Hematopoietic multipotent progenitor cell treated with erythropoietin and hydrocortisone succinate and interleukin-3 and kit ligand, for 17 days (in vitro differentiated cells): ENCODE measurements at places on chromosomes 7 and 10.

DNA sequence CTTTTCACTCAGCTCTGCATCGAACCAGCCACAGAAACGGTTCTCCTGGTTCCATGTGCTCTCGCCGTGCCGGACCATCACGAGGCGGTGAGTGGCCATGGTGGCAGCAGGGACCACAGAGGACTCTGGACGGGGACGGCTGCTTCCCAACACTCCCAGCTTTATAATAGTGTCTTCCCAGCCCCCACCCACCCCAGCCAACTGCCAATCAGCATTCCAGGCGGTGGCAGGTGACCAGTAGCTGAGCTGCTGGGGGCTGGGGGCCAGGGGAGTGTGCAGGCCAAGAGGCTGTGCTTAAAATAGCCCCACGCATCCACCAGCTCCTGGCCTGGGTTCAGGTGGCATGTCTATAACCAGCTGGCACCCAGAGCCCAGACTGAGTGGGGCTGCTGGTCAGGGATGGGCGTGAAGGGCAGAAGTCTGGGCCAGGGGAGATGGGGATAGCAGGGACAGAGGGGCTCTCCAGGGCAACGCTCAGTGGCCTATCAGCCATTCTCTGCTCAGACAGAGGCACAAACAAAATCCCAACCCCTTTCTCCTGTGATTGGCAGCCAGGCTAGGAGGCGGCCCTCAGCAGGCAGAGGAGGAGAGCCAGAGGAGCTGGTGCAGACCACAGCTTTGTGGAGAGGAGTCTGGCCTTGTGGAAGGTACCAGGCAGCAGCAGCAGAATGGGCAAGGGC lies at the start of gene PGAM2:
Gene PGAM2 (minus strand): TSS at position 137 of the 680 bp plus-strand sequence. CDS start 38 bp downstream, at position 99.
- no peak for DNase-seq

- DNase-seq = no peak
These were observed 35.2 kb upstream of the HSPB1 start for GRCh38 chr7:76267107-76267893.

- no peak for DNase-seq
These were observed 141.2 kb upstream of the ZNF716 start for GRCh38 chr7:57308631-57309408.

GRCh38 chr10:7956508-7956907 lies 98.0 kb upstream of the GATA3 start:
- DNase-seq = peak; percentile 41

DNA sequence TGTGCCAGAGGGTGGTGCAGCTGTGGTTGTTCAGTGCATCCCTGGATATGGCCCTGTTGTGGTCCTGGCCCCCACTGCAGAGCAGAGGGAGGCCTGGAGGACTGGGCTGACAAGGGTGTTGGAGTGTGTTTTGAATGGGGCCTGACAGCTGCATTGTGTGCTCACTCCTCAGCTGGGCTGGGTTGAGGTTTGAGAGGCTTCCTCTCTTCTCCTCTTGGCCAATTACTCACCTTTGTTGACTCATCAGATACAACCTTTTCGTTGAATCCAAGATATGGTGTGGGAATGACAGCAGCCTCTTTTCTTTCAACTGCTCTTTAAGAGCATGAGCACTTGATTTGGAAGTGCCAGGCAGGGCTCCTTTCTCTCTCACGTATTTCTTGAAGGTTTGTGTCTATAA lies 228.5 kb upstream of the COBL start:
- no peak for DNase-seq

DNA sequence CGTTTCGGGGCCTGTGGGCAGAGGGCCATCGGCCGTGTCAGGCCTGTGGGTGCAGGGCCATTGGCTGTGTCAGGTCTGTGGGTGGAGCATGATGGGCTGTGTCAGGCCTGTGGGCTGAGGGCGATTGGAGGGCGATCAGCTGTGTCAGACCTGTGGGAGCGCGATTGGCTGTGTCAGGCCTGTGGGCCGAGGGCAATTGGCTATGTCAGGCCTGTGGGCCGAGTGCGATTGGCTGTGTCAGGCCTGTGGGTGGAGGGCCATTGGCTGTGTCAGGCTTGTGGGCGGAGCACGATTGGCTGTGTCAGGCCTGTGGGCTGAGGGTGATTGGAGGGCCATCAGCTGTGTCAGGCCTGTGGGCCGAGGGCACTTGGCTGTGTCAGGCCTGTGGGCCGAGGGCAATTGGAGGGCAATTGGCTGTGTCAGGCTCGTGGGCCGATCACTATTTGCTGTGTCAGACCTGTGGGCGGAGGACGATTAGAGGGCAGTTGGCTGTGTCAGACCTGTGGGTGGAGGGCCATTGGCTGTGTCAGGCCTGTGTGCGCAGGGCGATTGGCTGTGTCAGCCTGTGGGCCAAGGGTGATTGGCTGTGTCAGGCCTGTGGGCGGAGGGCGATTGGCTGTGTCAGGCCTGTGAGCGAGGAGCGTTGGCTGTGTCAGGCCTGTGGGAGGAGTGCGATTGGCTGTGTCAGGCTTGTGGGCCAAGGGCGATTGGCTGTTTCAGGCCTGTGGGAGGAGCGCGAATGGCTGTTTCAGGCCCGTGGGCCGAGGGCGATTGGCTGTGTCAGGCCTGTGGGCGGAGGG lies 54.1 kb downstream of the DYNC2I1 start:
- DNase-seq = no peak

DNA sequence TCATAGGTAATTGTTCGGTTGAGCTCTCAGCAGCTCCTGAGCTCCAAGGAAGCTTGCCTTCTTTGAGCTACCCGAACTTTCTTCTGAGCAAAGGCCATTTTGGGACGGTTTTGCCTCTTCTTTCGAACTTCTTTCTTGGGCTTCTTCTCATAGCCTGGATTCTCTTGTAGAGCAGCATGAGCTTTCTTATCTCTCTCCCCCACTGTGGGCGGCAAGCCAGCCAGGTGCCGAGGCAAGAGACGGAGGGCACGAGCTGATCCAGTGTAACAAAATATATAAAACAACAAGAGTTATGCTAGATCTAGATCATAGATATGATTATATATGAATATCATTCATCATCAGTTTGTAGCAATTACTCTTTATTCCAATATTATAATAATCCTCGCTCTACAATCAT lies 16.5 kb upstream of the KNDC1 start:
- peak; percentile 18 for DNase-seq
